ENCODE measurements at places on chromosomes 13 and 19. TPM values are rescaled to one million over a fixed set of nuclear protein-coding genes. Genes with fewer than 3 reads are reported as not detected.

Gene TRIP10
- 77.4 TPM for total RNA-seq

Gene NOVA2
- not detected for total RNA-seq

Gene LINGO3
- not detected for total RNA-seq

Gene FARSA
- 78.3 TPM for total RNA-seq

Gene KLF2
- 0.24 TPM for total RNA-seq

Gene TNPO2
- total RNA-seq, result 28.4 TPM

Gene SERPINE3
- total RNA-seq, result not detected

Gene ZNF547
- 3.1 TPM for total RNA-seq

Gene EFNA2
- total RNA-seq, result not detected

Gene FOSB
- total RNA-seq, result 11.1 TPM

Gene HSD11B1L
- total RNA-seq, result 14.5 TPM

Gene ZNF534
- total RNA-seq, result not detected

Gene TUBA3C
- total RNA-seq, result not detected

Gene GARIN5A
- total RNA-seq, result 0.21 TPM

Gene ONECUT3
- not detected for total RNA-seq

Gene CLEC17A
- not detected for total RNA-seq

Gene SYNE4
- total RNA-seq, result 9.4 TPM

Gene ATP7B
- total RNA-seq, result 3.1 TPM

Gene GAS6
- total RNA-seq, result 130 TPM

Gene C5AR2
- not detected for total RNA-seq

Gene COL4A1
- total RNA-seq, result 11.3 TPM

Gene IGFL3
- total RNA-seq, result not detected

Gene ZNF681
- total RNA-seq, result 0.85 TPM

Gene GRIN2D
- total RNA-seq, result under 0.01 TPM

Gene TINCR
- total RNA-seq, result 14.9 TPM

All from tracheal epithelial cell (primary cell).